Fibroblast of skin of right biceps (primary cell): ENCODE measurements at places on chromosomes 2 and 18.

DNA sequence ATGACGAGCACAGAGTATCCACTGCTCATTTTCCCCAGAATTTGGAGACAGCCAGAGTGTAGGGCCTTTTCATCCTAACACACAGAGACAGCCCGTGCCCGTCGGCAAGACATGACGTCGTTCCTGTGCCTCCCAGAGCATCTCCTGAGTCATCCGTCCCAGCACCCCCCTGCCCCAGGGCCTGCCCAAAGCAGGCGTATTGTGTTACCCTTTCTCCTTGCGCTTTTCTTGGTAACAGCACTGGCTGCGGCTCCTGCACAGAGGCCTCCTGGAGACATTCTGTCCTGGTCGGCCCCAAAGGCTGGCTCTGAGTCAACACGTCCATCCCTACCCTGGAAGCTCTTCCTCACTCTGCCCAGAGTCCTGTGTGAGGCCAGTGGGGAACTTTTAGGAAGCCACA lies 217.1 kb downstream of the KLHL29 start:
- DNase-seq, result peak; percentile 85

GRCh38 chr2:46852598-46852997 lies 63.0 kb downstream of the MCFD2 start:
- no peak for DNase-seq

DNA sequence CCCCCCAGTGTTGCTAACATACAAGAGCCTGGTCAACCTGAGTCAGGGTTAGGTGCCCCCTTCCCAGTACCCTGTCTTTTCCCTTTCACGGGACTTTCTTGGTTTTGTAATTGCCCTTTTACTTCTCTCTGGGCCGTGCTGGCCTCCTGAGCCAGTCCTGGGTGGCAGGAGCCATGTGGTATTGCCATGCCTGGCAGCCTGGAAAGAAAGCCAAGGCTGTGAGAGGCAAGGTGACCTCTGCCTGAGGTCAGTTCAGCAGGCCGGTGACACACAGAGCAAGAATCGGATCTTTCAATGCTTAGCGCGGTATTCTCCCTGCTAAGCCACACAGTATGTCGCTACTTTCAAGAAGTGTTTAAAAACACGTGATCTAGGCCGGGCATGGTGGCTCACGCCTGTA lies 52.3 kb downstream of the C18orf63 start:
- DNase-seq, result no peak

GRCh38 chr2:156907806-156908205 lies 349.7 kb upstream of the GALNT5 start:
- DNase-seq, result peak; percentile 24

DNA sequence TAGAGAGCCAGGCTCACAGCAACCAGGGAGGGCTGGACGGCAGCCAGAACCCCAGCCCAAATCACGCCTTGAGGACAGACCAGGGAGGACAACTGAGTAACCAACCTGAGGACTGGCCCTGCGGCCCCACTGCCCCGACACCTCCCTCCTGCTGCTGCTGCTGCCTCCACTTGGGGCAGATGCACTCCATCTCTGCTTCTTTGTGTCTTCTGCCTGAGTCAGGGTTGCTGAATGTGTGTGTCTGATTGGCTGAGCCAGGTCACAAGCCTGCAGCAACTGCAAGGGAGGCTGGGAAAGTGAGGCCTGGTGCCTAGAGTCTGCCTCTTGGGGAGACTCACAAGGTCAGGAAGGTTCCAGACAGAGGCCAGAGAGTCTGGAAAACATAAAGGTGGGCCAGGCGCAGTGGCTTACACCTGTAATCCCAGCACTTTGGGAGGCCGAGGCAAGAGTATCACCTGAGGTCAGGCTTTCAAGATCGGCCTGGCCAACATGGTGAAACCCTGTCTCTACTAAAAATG lies 83.4 kb downstream of the ZFP36L2 start:
- peak; percentile 26 for DNase-seq

DNA sequence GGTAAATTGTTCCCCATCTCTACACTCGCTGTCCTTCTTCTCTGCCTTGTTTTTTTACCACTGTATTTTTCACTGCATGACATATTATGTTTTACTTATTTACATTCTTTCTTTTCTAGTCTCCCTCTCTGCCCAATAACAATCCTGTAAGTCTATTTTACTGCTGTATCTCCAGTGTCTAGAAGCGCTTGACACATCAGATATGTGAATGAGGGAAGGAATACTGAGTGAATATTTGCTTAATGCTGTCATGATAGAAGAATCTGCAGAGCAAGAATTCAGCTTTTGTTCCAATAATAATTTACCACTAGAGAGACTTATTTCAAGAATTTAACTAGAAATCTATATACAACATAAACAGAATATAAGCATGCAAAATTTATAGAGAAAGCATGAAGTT lies 99.5 kb downstream of the GALNT13 start:
- DNase-seq, result peak; percentile 0

GRCh38 chr2:68379184-68379708 lies 14.2 kb downstream of the PLEK start:
- DNase-seq, result no peak

DNA sequence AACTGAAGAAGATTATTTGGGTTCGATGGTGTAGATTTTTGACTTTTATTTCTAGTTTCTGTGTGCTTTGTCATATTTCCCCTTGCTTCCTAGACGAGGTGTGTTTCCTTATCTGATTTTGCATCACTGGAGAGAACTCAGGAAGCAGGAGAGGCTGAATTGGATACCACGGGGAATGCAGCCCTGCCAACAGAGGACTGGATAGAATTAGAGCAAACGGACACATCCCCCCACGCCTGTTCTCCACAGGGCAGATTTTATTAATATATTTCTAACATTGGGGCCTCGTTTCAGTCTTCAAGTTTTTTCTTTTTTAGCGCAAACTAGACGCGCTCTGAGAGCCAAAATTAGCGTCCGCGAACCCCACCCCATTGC lies 678 bp upstream of the VAPA start:
- DNase-seq, result no peak

DNA sequence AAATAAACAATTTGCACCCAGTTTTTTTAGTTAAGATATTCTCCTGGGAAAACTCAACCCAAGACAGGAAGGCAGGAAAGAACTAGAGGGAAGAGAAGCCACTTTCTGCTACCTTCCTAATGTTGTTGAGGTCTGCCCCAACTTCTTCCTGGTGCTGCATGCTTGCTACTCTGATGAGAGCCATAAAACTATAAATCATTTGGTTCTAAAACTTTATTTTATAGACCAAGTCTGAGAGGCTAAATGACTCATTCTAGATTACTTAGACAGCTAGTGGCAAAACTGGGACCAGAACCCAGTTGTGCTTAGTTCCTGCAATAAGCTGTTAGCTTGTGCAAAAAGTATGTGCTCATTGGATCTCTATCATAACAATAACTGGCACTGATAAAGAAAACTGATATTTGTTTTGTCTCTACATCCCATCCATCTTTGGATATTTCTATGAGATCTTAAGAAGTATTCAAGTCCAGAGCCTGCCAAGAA lies 344.9 kb upstream of the SLC14A2 start:
- DNase-seq, result peak; percentile 23

- no peak for DNase-seq
Measured at GRCh38 chr2:167783261-167784083, 463.9 kb downstream of the STK39 start.

DNA sequence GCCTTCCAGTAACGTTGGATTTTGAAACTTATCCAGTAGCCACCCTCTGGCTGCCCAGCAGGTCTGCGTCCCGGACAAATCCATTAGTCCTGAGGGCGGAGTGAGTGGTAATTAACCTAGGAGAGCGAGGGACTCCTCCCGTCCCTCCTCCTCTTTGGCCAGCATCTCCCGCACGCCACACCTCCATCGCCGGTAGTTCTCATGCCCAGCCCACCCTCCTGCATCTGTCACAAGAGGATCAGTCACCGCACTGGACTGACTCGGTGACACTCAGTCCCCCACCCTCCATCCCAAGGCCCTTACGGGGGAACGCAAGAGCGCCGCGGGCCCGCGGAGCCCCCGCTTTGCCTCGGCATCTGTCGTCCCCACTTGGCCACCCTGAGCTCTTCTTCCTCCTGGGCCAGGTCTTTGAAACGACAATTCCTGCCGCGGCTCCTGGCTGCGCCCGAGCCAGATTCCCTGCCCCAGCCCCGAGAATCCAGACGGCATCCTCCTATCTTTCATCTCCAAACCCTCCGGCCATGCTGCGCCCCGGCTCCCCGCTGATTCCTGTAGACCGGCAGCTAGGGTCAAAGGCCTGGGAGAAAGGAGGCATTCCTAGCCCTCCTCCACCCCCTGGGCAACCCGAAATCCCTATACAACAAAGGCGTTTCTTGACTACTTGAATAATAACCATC lies 77.5 kb downstream of the EIF2AK3 start:
- DNase-seq, result no peak

GRCh38 chr18:44851856-44852621 lies 171.4 kb downstream of the SETBP1 start:
- no peak for DNase-seq

- peak; percentile 48 for DNase-seq
Measured at GRCh38 chr2:23541503-23542229, 156.7 kb downstream of the KLHL29 start.

DNA sequence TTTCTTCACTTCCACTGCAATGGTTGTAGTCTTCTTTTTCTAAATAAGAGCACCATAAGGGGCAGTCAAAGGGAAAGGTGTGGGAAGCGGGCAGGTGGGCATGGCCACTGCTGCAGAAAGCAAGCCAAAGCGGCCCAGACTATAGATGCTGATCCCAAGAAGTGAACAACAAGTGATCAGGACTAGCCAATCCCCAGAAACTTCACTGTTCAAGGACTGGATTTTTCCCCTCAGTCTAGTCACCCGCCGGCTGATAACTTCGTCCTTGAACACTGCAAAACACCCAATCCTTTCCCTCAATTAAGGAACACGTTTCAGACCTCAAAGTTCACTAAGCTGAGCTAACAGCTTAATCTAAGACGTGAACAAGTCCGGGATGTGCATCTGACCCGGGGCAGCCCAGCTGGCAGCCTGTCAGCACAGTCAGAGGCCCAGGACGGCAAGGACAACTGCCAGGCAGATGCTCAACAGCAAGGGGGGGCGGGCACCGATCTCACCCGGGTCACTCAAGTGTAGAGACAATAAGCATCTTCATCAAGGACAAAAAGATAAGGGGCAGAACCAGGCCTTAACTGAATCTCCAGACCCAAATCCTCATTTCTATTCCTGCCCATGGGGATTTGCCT lies 59.8 kb downstream of the HDLBP start:
- DNase-seq, result no peak

GRCh38 chr2:8320311-8321066 lies 361.4 kb upstream of the ID2 start:
- no peak for DNase-seq

GRCh38 chr2:159177957-159178356 lies 108.5 kb downstream of the WDSUB1 start:
- no peak for DNase-seq

GRCh38 chr2:170113168-170113894 lies 64.6 kb upstream of the MYO3B start:
- no peak for DNase-seq

- no peak for DNase-seq
Measured at GRCh38 chr18:29596959-29597358, 1420.0 kb upstream of the CDH2 start.

GRCh38 chr18:44793194-44793593 lies 112.5 kb downstream of the SETBP1 start:
- no peak for DNase-seq

DNA sequence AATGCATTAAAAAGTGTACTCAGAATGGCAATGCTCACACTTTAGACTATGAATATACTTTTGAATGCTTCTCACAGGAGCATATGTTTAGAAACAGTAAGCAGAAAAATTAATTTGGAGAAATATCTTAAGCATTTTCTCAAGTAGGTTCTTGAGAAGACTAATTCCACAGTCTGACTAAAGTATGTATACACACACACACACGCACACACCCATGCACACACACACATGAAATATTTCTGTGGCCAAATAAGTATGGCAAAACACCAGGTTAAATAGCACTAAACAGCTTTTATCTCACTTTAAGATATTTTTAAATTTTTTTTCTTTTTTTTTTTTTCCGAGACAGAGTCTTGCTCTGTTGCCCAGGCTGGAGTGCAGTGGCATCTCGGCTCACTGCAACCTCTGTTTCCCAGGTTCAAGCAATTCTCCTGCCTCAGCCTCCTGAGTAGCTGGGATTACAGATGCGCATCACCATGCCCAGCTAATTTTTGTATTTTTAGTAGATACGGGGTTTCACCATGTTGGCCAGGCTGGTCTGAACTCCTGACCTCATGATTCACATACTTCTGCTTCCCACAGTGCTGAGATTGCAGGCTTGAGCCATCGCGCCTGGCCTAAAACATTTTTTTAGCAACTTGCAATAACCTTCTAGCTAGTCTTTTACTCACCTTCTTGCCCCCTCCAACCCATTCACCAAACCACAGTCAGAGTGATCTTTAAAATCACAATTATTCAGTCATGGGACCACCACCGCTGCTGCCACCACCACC lies 67.5 kb upstream of the SCG2 start:
- peak; percentile 47 for DNase-seq

DNA sequence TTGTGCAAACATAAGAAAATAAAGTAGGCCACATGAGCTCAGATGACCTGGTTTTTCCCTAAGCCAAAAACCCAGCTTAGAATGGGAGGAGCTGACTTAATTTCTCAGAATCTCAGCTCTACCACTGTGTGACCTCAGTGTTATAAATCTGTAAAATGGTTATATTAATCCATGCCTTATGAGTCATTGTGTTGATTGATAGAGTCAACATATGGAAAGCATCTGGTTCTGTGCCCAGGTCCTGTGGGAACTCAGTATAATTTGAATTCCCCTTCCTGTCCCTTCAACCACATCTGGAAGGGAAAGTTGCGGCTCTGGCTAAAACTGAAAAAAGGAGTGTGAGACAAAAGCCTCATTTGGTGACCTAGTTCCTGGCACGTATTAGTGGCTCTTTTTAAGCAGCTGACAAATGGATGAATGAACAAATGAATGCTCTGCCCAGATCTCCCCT lies 25.7 kb downstream of the TMEM177 start:
- DNase-seq, result peak; percentile 66

DNA sequence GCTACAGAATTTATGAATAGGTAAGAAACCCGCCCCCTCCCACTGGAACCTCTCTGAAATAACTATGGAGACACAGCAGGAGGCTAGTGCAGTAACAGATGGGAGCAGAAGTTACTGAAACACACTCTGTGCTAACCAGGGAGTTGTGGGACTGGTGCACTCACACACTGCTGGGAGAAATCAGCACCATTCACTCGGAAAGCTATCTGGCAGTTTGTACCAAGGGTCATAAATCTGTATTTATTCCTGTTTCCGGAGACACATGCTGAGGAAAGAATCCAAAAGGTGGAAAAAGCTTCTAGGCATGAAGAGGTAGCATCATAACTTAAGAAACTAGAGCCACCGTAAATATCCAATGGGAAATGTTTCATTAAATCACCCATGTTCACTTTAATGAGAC lies 39.9 kb downstream of the TGFA start:
- DNase-seq, result no peak
